ENCODE measurements at places on chromosomes 7 and 10.
A peak's percentile ranks its signal among the peaks of the same experiment; 100 is the strongest.

- DNase-seq = peak; percentile 81
Measured at GRCh38 chr10:29861811-29862505, 197.4 kb downstream of the JCAD start.

- peak; percentile 19 for DNase-seq
Measured at GRCh38 chr10:71708301-71708703, 11.3 kb downstream of the C10orf105 start.

DNA sequence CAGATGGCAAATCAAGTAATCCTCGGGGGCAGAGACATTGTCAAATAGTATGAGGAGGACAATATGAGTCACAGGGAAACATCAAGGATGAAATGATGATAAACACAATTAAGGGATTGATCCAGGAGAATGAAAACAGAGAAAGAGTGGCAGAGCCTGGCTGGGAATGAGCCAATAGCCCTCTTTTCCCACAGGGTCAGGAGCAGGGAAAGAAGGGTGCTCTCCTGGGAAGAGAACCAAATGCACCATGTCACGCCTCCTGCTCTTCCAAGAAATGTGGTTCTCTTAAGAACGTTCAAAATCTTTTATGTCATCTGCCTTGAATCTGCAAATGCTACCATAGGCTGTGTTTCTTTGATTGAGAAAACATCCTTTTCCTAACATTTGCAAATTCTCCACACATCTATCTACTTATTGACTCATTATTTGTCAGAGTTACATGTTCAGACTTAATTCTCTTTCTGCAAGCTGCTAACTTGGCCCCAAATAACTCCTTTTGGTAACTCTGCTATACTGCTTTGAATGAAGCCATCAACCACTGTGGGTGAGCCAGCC is 50.6 kb downstream of the HIPK2 start:
- DNase-seq = no peak

GRCh38 chr7:89623018-89623672 is 531.1 kb upstream of the STEAP1 start:
- peak; percentile 59 for DNase-seq

DNA sequence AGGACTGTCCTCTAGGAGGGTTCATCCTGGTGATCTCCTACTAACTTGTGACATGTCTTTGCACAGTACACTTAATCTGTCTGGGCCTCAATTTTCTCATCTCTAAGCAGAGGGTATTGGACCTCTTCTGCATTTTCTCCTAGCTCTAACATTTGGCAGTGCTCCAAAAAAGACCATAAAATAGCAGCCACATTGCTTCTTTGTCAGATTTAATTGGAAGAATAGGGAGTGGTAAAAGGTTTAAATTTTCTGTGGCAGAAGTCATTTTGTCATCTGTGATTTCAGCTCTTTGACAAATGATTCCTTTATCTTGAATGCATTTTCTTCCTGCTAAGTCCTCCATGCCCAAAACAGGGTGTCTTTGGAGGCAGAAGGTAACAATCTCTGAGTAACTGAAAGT is 289.9 kb upstream of the LRGUK start:
- DNase-seq = no peak

DNA sequence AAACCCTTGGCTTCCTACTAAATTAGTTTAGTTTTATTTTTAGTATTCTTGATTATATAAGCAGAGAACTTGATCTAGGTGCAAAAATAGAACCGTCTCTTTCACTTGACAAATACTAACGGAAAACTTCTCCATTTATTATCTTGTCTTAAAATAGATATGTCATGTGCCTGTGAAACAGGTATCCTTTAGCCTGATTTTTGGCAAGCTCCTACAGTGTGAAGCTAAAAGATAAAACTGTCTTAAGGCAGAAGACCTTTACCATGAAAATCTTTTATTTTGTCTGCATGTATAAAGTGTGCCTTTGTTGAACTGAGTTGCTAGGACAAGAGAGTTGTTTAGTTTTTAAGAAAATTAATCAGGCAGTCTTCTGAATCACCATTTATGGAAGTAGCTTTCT is 90.6 kb downstream of the CYP51A1 start:
- no peak for DNase-seq

GRCh38 chr7:73734619-73735527 is 3.7 kb downstream of the ABHD11 start:
- DNase-seq = peak; percentile 97

- DNase-seq = peak; percentile 23
Measured at GRCh38 chr10:107418085-107418806, 253.7 kb upstream of the SORCS1 start.

Data from kidney tubule cell (primary cell).